ENCODE measurements at places on chromosomes 5 and 9. TPM values are rescaled to one million over a fixed set of nuclear protein-coding genes. Genes with fewer than 3 reads are reported as not detected.

GRCh38 chr9:121447321-121447834 lies 52.3 kb downstream of the GGTA1 start:
- H3K27ac ChIP-seq = no peak overlapping the region
- 0 out of 2 replicates have a peak, but pooled peaks cover 4% of the 10 kb centered on the region for H3K27me3 ChIP-seq
- peaks cover 15% of the 10 kb centered on the region for H3K4me1 ChIP-seq
- DNase-seq = peak; percentile 51
- H3K36me3 ChIP-seq = no peaks in the 10 kb centered on the region

Gene C9orf50
- not detected for total RNA-seq

DNA sequence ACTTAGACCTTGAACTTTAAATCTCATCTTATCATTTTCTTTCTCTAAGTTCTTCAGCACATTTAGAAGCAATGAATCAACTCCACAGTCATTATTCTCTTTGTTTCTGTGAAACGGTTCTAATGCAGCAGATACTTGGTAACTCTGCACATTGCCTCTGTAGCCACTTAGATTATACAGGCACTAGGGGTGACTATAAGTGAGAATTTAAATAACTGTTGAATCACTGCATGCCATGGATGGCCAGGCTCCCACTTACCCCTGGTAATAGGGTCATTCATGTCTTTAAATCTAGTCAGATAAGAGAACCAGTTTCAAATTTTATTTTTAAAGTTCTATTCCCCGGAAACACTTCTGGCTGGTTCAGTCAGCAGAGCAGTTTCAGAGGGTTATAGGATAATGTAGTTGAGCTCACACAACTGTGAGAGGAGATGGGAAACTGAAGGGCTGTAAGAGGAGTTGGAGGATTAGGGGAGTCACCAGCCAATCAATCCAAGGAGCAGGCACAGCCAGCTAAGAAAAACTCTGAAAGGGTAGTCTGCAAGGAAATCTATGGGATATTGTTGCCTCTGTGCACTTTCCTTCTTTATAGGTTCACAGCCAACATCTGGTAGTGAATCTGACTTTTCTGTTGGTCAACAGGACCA lies 4.2 kb upstream of the MINAR2 start:
- H3K4me1 ChIP-seq = peaks cover under 1% of the 10 kb centered on the region
- no peaks in the 10 kb centered on the region for H3K27me3 ChIP-seq
- no peak for DNase-seq
- no peak overlapping the region for H3K27ac ChIP-seq

- no peaks in the 10 kb centered on the region for H3K27me3 ChIP-seq
- H3K27ac ChIP-seq = no peak overlapping the region
- no peaks in the 10 kb centered on the region for H3K36me3 ChIP-seq
These were observed 89.9 kb downstream of the SLC24A2 start for GRCh38 chr9:19698960-19699359.

Gene BTNL8
- total RNA-seq = not detected

DNA sequence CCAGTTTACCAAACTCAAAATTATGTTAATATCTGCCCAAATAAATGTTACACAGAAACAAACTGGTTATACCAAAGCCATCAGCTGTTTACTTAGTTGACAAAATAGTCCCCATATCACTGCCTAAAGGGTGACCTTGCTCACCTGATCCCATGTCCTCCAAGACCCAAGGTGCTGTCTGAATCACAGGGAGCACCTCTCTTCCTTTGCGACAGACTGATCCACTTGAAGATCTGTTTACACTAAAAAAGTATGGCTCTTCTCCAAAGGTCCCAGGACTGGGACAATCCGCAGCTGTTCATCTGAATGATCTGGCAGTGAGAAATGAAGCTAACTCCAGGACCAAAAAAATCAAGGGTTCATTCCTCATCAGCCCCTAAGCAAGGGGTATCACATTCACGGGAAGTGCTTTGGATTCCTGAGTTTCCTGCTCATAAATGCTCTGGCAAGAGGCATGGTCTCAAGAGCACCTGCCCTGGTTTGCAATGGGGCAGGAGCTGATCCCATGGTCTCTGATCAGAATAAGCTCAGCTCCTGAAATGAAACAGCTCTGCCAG lies 5.0 kb downstream of the PRUNE2 start:
- H3K27ac ChIP-seq = peak overlapping the region; percentile 61
- peak; percentile 88 for DNase-seq
- H3K36me3 ChIP-seq = no peaks in the 10 kb centered on the region
- H3K4me3 ChIP-seq = peak overlapping the region; percentile 5
- peaks cover 53% of the 10 kb centered on the region for H3K4me1 ChIP-seq
- no peaks in the 10 kb centered on the region for H3K27me3 ChIP-seq

Gene SLC46A2
- not detected for total RNA-seq

DNA sequence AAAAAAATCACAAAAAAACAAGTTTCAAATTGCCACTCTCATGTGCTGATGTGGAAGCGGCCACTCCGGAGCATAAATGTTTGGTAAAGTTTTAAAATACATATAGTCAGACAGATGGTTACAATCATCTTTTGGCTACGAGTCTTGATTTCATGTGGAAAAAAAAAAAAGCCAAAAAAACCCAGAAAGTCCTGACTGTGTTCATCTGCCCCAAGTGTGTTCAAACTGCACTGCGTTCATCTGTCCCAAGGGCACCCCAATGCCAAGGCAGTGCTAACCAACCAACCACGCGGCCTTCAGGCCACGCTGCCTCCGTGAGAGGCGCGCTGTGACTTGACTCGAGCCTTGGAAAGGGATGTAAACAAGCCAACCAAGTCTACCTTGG lies 127.1 kb downstream of the MYO10 start:
- no peak overlapping the region for H3K27ac ChIP-seq
- H3K27me3 ChIP-seq = no peaks in the 10 kb centered on the region
- DNase-seq = no peak
- H3K36me3 ChIP-seq = no peaks in the 10 kb centered on the region
- no peak overlapping the region for H3K4me3 ChIP-seq

DNA sequence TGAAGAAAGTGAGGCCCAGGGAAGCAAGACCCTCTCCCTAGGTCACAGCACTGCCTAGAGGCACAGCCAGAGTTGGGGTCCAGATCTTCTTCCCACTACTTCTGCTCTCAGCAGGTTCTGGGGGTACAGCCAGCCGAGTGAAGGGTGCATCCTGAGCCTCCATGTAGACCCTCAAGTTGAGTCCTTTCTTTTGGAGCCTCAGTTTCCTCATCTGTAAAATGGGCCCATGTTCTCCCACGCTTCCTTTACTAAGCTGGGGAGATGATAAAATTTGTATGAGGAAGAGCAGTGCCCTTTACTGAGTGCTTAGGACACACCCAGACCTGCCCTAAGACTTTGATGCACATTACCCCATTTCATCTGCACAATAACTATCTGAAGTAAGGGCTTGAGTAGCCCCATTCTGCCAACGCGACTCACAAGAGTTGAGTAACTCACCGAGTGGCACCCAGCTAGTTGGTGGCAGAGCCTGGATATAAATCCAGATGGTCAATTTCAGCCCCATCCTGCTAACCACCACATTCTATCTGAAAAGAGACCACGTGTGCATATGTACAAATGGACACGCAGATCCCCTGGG lies 64.3 kb upstream of the GGTA1 start:
- H3K4me3 ChIP-seq = no peak overlapping the region
- H3K36me3 ChIP-seq = no peaks in the 10 kb centered on the region
- no peak for DNase-seq
- peaks cover 18% of the 10 kb centered on the region for H3K27me3 ChIP-seq

DNA sequence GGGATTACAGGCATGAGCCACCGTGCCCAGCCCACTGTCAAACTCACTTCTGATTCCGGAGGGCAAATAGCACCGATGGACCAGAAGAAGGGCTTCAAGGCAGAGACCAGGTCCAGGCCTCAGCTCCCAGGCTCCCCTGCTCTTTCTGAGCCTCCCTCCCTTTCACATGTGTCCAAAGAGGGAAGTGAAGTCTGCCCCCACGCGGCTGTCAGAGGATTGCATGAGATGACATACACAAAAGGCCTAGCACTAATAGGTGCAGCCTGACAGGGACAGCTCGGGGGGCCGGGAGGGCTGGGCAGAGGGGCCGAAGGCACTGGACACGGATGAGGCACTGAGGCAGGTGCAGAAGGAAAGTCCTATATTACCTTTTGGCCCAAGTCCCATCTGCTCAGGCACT lies 16.1 kb downstream of the FBP1 start:
- peak; percentile 60 for DNase-seq
- H3K27ac ChIP-seq = no peak overlapping the region
- no peaks in the 10 kb centered on the region for H3K4me1 ChIP-seq
- no peak overlapping the region for H3K4me3 ChIP-seq
- no peaks in the 10 kb centered on the region for H3K36me3 ChIP-seq
- H3K27me3 ChIP-seq = no peaks in the 10 kb centered on the region

DNA sequence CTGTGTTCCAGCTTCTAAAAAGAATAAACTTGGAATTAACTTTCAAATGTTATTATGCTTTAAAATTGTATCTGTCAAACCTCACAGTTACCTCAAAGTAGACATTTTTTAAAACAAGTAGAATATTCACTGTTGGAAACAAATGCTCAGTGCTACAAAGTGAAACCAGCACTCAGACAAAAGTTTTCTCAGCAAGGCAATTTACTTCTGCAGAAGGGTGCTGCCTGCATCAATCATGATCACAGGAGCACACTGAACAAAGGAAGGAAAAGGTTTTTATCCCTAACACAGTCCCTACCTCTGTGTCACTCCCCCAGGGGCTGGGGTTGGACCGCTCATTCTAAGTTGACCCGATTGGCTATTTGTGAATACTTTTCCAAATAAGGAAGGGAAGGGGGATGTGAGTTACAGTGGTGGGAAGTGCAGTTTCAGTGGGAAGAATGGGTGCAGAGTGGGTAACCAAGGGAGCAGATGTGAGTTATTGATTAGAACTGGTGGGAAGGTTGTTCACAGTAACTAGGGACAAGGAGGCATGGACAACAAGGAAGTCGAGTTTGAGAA lies 63.0 kb upstream of the CDK20 start:
- 0 out of 2 replicates have a peak, but pooled peaks cover 4% of the 10 kb centered on the region for H3K27me3 ChIP-seq
- no peak overlapping the region for H3K27ac ChIP-seq
- no peak for DNase-seq
- no peak overlapping the region for H3K4me3 ChIP-seq
- no peaks in the 10 kb centered on the region for H3K36me3 ChIP-seq
- no peaks in the 10 kb centered on the region for H3K4me1 ChIP-seq

- H3K27ac ChIP-seq = peak overlapping the region; percentile 92
- H3K4me3 ChIP-seq = no peak overlapping the region
- H3K27me3 ChIP-seq = no peaks in the 10 kb centered on the region
These were observed 6.0 kb upstream of the C1QTNF2 start for GRCh38 chr5:160376416-160376815.

DNA sequence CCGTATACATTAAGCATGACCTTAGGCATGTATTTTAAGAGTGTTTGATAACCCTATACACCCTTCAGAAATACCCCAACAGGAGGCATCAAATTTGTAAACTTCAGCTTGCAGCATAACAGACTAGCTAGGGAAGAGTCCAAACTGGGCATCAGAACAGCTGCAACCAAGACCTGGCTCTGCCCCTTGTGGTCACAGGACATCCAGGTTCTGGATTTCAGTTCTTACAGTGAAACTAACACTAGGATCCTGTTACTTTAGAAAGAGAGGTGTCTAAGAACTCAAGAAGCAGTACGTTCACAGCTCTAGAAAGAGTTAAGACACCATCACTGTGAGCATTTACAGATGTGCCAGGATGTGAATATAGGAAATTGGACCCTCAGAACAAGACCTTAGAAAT lies 229.8 kb downstream of the BNC2 start:
- DNase-seq = peak; percentile 55
- no peaks in the 10 kb centered on the region for H3K27me3 ChIP-seq
- peaks cover 16% of the 10 kb centered on the region for H3K4me1 ChIP-seq
- H3K36me3 ChIP-seq = no peaks in the 10 kb centered on the region
- peak overlapping the region; percentile 3 for H3K27ac ChIP-seq
- no peak overlapping the region for H3K4me3 ChIP-seq

DNA sequence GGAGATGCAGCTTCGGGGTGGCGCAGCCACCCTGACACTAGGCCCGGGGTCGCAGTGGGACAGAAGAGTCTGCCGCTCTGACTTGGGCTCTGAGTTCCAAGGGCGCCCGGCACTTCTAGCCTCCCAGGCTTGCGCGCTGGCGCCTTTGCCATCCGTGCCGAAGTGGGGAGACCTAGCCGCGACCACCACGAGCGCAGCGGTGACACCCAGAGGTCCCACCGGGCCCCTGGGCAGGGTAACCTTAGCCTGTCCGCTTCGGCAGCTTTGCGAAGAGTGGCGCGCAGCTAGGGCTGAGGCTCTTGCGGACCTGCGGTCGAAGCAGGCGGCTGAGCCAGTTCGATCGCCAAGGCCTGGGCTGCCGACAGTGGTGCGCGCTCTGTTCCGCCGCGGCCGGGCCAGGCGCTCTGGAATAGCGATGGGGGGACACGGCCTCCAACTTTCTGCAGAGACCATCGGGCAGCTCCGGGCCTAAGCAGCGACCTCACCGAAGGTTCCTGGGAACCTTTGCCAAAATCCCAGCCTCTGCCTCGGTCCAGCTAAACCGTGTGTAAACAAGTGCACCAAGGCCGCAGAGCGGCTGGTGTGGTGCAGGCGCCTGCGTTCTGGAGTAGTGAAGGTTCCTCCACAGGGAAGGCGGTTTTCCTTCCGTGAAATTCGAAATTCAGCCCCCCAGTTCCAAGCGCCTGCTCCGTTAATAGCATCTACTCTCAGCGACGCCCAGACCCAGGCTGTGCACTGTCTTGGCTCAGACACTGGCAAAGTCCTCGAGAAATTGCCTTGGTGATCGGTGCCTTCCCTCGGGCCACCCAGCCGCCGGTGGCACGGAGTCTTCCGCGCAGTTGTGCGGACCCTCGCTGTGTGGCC lies 7.4 kb downstream of the TLX3 start:
- H3K36me3 ChIP-seq = no peaks in the 10 kb centered on the region
- H3K27ac ChIP-seq = no peak overlapping the region
- H3K4me3 ChIP-seq = no peak overlapping the region
- H3K27me3 ChIP-seq = no peaks in the 10 kb centered on the region
- H3K4me1 ChIP-seq = no peaks in the 10 kb centered on the region

GRCh38 chr9:130699047-130699446 lies 5.5 kb downstream of the EXOSC2 start:
- no peak overlapping the region for H3K4me3 ChIP-seq
- no peak for DNase-seq
- H3K36me3 ChIP-seq = peaks cover 81% of the 10 kb centered on the region
- H3K27me3 ChIP-seq = no peaks in the 10 kb centered on the region

GRCh38 chr5:3886524-3887451 lies 291.2 kb downstream of the IRX1 start:
- H3K36me3 ChIP-seq = no peaks in the 10 kb centered on the region
- no peaks in the 10 kb centered on the region for H3K27me3 ChIP-seq
- H3K4me1 ChIP-seq = no peaks in the 10 kb centered on the region
- no peak for DNase-seq
- no peak overlapping the region for H3K4me3 ChIP-seq

DNA sequence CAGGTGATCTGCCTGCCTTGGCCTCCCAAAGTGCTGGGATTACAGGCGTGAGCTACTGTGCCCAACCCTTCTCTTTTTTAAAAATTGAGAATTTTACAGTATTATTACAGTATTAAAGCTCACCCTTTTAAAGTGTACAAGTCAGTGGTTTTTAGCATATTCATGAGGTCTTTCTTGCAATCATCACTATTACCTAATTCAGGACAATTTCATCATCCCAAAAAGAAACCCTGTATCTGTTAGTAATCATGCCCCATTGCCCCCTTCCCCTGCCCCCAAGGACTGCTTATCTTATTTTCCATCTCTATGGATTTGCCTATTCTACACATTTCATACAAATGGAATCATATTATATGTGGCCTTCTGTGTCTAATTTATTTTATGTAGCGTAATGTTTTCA lies 22.6 kb upstream of the MEGF9 start:
- no peak overlapping the region for H3K27ac ChIP-seq
- H3K36me3 ChIP-seq = no peaks in the 10 kb centered on the region
- DNase-seq = no peak
- H3K4me1 ChIP-seq = peaks cover 2% of the 10 kb centered on the region
- H3K27me3 ChIP-seq = no peaks in the 10 kb centered on the region
- no peak overlapping the region for H3K4me3 ChIP-seq

All from SJCRH30 (cell line).